Left kidney (tissue), 8 donors: ENCODE measurements at places on chromosomes 11 and 22. TPM values are rescaled to one million over a fixed set of nuclear protein-coding genes. Genes with fewer than 3 reads are reported as not detected.

ELFN2 gene
- polyA plus RNA-seq = 1.1 TPM

NCAPD3 gene
- 38.0 TPM for polyA plus RNA-seq

HMGXB4 gene
- polyA plus RNA-seq = 39.2 TPM

DBX1 gene
- polyA plus RNA-seq = not detected

HMBS gene
- polyA plus RNA-seq = 26.7 TPM

BATF2 gene
- polyA plus RNA-seq = 3.2 TPM

XKR3 gene
- polyA plus RNA-seq = not detected

ACTN3 gene
- 1.1 TPM for polyA plus RNA-seq

DDTL gene
- 11.6 TPM for polyA plus RNA-seq

TMPRSS4 gene
- polyA plus RNA-seq = 30.2 TPM

TP53AIP1 gene
- 1.1 TPM for polyA plus RNA-seq

C11orf97 gene
- polyA plus RNA-seq = 0.20 TPM

PRODH gene
- 11.9 TPM for polyA plus RNA-seq

TRIM21 gene
- 21.9 TPM for polyA plus RNA-seq

RRP8 gene
- 21.2 TPM for polyA plus RNA-seq

SERPING1 gene
- 137 TPM for polyA plus RNA-seq

CABP7 gene
- polyA plus RNA-seq = 0.15 TPM

KRTAP5-11 gene
- 0.76 TPM for polyA plus RNA-seq

B3GAT1 gene
- polyA plus RNA-seq = 4.8 TPM

NXPE4 gene
- polyA plus RNA-seq = not detected

GALNT18 gene
- 20.8 TPM for polyA plus RNA-seq

CATSPERZ gene
- polyA plus RNA-seq = not detected

PDGFD gene
- polyA plus RNA-seq = 23.4 TPM

SELENOM gene
- 3.5 TPM for polyA plus RNA-seq

ZNF214 gene
- polyA plus RNA-seq = 14.0 TPM

PNPLA3 gene
- 2.0 TPM for polyA plus RNA-seq

SYT7 gene
- polyA plus RNA-seq = 4.7 TPM

LRP4 gene
- 33.4 TPM for polyA plus RNA-seq

MMP12 gene
- polyA plus RNA-seq = 4.4 TPM
